ENCODE measurements at places on chromosomes 6 and 20.

DNA sequence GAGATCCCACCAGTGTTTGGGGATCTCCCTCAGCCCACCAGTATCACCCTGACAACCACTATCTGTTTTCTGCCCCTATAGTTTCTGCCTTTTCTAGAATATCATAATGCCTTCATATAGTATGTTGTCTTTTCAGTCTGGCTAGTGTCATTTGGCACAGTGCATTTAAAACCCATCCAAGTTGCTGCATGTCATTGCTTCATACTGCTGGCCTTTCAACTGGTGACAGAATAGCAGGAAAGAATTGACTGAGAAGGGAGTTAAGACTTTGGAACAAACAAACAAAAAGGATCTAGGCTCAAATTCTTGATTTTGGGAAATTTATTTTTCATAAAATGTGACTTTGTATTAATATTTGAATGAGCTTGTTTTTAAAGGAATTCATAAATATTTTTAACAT is 4.5 kb downstream of the LMBRD1 start:
- DNase-seq: no peak

- DNase-seq: peak; percentile 36
Observed at GRCh38 chr6:57324538-57324937, 7.1 kb downstream of the PRIM2 start.

- no peak for DNase-seq
Observed at GRCh38 chr6:100300221-100300736, 164.4 kb downstream of the SIM1 start.

DNA sequence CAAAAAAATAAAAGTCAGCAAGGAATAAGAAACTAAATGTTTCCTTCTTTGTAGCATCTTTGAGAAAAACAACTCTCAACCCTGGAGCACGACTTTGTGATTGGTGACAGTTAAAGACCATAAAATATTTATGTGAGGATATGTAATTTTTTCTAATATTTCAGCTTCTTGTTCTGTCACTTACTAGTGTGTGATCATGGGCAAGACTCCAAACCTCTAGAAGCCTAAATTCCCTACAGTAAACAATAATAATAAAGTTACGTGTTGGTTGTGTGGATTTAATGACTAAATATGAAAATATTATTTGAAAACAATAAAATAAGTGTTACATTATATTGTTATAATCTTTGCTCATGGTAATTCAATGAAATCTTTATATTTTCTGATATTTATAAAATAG is 735.6 kb upstream of the MARCKS start:
- no peak for DNase-seq

DNA sequence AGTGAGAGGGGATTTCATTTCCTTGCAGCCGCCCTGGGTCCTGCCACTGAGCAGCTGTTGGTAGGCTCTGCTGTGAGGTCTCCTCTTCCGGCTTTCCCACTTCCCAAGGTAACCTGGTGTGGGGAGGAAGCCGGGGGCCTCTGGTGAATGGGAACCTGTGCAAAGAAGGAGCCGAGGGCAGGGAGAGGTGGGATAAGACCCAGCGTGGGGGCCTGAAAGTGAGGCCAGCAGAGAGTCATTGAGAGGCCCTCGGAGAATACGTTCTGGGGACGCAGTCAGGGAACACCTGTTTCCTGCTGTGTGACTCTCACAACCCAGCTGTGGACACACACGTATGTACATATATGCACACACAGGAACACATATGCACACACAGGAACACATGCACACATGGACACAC is 100.7 kb downstream of the CDH26 start:
- no peak for DNase-seq

DNA sequence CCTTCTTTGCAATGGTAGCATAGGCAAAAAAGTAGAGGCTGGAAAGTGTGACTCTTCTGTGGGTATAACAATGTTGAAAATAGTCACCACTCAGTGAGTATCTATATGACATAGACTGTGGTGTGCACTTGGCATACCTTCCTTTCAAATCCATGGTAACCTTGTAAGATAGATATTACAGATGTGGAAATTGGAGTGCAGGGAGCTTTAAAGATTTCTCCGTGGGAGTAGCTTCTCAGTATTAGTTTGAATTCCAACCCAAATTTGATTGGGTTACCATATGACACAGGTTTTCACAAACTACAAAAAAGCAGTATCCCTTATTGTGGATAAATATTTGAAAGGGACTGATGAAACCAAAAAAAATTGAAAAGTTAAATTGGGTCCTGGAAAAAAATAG is 163.8 kb downstream of the CLVS2 start:
- no peak for DNase-seq

DNA sequence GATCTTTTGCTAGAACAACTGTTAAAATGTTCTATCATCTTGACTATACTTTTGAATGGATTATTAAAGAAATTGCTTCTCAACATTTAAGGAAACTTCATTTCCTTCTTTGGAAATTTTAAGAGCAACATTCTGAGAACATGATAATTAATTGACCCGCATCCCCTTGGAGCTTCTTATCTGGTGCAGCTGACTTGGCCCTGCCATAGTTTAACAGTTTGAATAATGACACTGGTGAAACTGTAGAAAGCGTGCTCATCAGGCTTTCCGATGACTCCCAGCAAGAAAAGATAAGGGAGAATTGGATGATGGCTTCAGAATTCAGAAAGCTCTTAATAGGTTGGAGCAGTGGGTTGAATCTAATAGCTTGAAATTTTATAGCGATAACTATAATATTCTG is 38.1 kb downstream of the SNX9 start:
- DNase-seq: no peak

GRCh38 chr20:8642247-8642646 is 426.6 kb upstream of the PLCB4 start:
- DNase-seq: no peak

- no peak for DNase-seq
Observed at GRCh38 chr6:20846602-20847028, 312.4 kb downstream of the CDKAL1 start.

DNA sequence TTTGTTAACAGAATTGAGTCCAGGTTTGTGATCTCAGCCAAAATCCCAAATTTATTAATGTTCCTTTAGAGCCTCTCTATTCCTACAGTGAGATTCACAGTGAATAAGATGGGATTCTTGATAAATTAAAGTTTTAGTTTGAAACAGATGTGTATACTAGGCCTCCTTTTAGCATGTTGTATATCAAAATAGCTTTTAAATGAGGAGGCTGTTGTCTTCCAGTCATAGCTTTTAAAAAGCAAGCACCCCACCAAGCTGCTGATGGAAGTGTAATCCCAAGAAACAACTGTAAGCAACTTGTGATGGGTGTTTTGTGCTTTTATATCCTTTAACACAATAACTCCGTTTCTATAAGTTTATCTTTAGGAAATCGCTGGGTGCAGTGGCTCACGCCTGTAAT is 7.0 kb downstream of the GTF2H5 start:
- DNase-seq: no peak

GRCh38 chr6:42334870-42335269 is 116.9 kb downstream of the TRERF1 start:
- DNase-seq: no peak

DNA sequence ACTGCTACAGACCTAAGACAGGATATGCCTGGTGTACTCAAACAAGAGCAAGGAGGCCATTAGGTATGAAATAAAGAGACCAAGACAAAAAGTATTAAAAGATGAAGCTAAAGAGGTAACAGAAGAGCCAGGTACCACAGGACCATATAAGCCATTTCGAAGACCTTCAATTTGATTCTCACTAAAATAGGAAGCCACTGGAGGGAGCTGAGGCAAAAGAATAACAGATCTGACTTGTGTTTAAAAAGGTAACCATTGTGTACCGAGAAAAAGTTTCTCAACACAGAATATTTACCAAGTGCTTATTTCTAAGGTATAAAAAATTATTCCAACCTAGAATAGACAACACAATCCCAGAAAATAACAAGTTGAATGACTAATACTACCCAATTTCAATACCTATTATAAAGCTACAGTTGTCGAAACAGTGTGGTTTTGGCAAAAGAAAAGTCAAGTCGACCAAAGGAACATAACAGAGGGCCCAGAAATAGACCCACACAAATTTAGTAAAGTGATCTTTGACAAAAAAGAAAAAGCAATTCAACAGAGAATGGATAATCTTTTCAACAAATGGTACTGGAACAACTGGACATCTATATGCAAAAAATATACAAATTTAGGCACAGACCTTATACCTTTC is 125.3 kb upstream of the DST start:
- DNase-seq: no peak

DNA sequence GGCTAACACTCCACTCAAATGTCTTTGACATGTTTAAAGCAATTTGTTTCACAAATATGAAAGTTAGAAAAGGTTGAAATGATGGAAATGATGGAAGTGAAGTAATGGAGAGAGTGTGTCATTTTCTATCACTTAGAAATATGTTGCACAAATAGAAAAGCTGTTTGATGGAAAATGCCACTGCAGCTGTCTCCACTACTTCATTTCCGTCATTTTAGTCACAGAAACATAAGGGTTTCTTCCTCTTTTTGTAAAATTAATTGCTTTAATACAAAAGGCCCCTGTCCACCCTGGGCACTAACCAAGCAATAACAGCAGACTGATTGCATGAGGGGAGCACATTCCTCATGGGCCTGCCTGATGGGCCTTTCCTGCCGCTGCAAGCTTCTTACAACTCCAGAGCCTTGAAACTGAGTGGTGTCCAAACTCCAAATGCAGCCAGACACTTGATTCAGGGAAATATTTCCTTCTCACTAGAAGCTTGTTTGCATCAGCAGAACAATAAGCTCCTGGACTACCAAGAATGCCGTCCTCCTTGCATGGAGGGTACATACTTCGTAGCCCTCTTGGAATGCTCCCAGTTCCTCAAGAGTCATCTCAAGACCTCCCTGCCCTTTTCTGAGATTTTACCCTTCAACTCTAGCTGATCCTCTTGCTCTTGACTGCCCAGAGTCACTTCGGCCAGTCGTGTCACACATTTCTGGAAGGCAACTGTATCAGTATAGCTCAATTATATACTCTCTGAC is 36.1 kb downstream of the F13A1 start:
- DNase-seq: no peak

DNA sequence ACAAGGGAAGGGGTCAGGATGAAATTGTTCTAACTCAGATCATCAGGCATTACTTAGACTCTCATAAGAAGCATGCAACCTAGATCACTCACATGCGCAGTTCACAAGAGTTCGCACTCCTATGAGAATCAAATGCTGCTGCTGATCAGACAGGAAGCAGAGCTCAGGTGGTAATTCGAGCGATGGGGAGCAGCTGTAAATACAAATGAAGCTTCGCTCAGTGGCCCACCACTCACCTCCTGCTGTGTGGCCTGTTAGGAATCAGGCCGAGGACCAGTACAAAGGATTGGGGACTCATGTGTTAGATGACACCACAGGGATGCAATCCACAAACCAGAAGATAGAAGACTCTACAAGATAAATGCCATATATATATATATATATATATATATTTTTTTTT is 31.5 kb upstream of the TOP1 start:
- DNase-seq: no peak

Measured in CD4-positive, alpha-beta T cell treated with Interleukin-12 subunit alpha and Interleukin-12 subunit beta, for 1 hour (primary cell).